CD14-positive monocyte (primary cell): ENCODE measurements at places on chromosomes 1 and 21. TPM values are rescaled to one million over a fixed set of nuclear protein-coding genes. Genes with fewer than 3 reads are reported as not detected.
A peak's percentile ranks its signal among the peaks of the same experiment; 100 is the strongest.

- no peaks in the 10 kb centered on the region for H3K27me3 ChIP-seq
- H3K27ac ChIP-seq = no peak overlapping the region
- H3K4me3 ChIP-seq = no peak overlapping the region
- no peaks in the 10 kb centered on the region for H3K4me1 ChIP-seq
Measured at GRCh38 chr1:1678581-1679380, 13.8 kb downstream of the SLC35E2B start.

DNA sequence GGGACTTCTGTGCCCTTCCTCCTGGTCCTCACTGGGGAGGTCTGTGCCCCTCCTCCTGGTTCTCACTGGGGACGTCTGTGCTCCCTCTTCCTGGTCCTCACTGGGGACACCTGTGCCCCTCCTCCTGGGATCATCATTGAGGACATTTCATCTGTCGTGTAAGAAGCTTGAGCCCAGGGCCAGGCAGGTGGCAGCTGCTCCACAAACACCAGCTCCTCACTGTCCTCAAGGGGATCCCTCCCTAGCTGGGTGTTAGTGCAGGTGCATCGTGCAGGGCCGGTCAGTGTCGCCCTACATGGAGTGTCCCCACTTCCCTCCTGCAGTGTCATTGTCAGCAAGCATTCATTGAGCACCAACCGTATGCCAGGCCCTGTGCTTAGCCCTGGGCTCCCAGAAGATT is 312.7 kb downstream of the PTPRU start:
- DNase-seq = no peak
- H3K4me3 ChIP-seq = no peak overlapping the region
- no peaks in the 10 kb centered on the region for H3K4me1 ChIP-seq
- H3K27ac ChIP-seq = no peak overlapping the region

GRCh38 chr1:102190429-102190828 is 193.7 kb upstream of the OLFM3 start:
- no peaks in the 10 kb centered on the region for H3K4me1 ChIP-seq
- no peak overlapping the region for H3K4me3 ChIP-seq
- no peak for DNase-seq
- H3K27ac ChIP-seq = no peak overlapping the region
- no peaks in the 10 kb centered on the region for H3K36me3 ChIP-seq

- peaks cover 17% of the 10 kb centered on the region for H3K4me1 ChIP-seq
- no peak for DNase-seq
- H3K4me3 ChIP-seq = no peak overlapping the region
- H3K36me3 ChIP-seq = peaks cover 3% of the 10 kb centered on the region
Measured at GRCh38 chr1:1346501-1346890, 2.7 kb downstream of the DVL1 start.

DNA sequence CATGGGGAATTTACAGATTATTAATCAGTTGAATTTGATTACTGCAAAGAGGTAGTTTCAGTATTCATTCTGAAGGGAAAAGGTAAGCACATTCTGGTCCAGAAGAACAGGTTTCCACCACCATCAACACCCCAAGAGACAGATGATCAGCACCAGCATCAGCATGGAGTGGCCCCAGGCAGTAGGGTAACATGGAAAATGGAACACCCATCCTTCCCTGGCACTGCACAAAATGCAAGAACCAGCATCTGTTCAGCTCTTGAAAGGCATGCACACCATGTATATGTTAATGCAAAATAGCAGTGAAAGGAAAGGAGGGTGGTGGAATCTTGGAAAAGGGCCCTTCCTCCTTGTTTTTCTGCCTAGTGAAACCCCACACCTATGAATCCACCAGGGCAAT is 9.2 kb downstream of the HSD3B1 start:
- no peak overlapping the region for H3K27ac ChIP-seq
- no peaks in the 10 kb centered on the region for H3K4me1 ChIP-seq
- H3K4me3 ChIP-seq = no peak overlapping the region
- DNase-seq = no peak
- peaks cover 2% of the 10 kb centered on the region for H3K27me3 ChIP-seq

Gene HES2
- not detected in 2 replicates for polyA plus RNA-seq

DNA sequence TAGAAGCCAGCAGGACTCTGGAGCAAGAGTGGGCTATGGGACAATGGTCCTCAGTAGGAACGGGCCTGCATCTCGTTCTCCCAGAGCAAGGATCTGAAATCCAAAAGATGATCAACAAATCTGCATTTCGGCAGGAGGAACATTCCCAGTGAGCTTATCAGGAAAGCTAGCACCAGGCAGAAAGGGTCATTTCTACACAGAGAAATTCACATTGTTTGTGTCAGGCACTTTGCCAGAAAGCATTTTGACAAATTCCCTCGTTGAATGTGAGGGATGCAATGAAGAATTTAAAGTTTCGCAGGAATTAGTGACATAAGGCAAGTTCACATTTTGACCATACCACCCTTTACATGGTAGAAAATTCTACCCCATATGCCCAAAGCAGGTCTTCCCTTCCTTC is 31.6 kb upstream of the ETS2 start:
- no peaks in the 10 kb centered on the region for H3K36me3 ChIP-seq
- H3K27ac ChIP-seq = no peak overlapping the region
- no peak for DNase-seq
- H3K27me3 ChIP-seq = no peaks in the 10 kb centered on the region
- peaks cover 17% of the 10 kb centered on the region for H3K4me1 ChIP-seq

- peaks cover 68% of the 10 kb centered on the region for H3K4me1 ChIP-seq
- H3K27ac ChIP-seq = peak overlapping the region; percentile 99
Measured at GRCh38 chr1:26291433-26291832, 11.5 kb downstream of the SH3BGRL3 start.
